ENCODE measurements at places on chromosomes 1 and 21.

GRCh38 chr21:27251752-27252151 is 284.9 kb upstream of the ADAMTS5 start:
- no peak for DNase-seq

DNA sequence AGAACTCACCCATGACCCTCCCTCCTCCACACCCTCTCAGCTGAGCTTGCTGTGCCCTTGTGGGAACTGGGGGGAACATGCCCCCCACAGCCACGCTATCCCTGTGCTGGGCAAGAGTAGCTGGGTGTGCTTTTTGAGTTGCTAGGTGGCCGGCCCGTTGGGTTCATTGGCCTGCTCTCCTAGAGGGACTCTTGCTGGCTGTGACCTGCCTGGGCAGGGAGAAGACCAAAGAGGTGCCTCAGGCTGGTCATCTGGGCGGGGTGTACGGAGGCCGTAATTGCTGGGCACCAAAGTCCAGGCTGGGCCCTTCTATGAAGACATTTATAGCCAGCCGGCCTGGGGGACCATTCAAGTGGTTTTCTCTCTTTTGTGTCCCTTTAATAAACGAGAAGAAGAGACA is 138.3 kb upstream of the ZBTB40 start:
- DNase-seq, result no peak

DNA sequence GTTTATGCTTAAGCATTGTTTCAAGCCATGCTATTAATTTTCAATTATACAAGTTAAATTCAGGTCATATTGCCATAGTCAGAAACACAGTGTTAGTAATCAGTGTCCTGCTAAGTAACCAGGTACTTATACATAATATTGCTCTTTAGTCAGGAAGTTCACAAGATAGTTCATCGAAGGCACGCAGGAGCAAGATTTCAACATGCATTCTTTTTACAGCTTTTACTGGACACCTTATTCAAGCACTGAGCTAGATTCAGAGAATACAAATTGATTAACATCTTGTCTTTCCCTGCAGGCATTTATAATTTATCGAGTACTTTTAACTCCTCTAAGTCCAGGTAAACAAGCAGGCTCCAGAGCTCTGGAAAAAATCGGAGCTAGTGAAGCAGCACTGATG is 202.3 kb upstream of the BRINP3 start:
- DNase-seq, result no peak

DNA sequence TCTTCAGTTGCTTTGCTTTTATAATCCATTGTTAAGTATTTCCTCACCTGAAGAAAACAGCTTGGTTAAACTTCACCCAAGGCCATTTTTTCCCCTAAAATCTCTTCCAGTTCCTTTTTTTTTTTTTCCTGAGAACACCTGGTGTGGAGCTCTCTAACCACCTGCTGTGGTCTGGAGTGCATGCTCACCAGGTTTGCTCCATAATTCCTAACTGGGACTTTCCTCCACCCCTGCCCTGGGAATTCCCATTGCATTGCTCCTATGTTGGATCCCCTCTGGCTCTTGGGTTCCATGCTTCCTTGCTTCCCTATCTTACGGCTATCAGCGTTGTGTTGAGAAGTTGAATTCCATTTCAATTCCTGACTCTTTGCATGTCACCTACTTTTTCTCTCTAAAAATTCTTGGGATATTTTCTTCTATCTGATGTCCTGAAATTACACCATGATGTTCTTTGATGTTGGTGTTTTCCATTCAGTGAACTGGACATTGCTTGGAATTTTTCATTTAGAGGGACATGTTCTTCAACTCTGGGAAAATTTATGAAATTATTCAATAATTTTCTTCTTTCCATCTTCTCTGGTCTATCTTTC is 19.6 kb upstream of the DYRK1A start:
- no peak for DNase-seq

GRCh38 chr1:94463056-94463764 is 45.0 kb downstream of the ABCD3 start:
- DNase-seq, result no peak

- no peak for DNase-seq
These were observed 54.9 kb downstream of the ADAMTS1 start for GRCh38 chr21:26790296-26790695.

GRCh38 chr1:172745014-172745413 is 86.1 kb downstream of the FASLG start:
- peak; percentile 89 for DNase-seq

DNA sequence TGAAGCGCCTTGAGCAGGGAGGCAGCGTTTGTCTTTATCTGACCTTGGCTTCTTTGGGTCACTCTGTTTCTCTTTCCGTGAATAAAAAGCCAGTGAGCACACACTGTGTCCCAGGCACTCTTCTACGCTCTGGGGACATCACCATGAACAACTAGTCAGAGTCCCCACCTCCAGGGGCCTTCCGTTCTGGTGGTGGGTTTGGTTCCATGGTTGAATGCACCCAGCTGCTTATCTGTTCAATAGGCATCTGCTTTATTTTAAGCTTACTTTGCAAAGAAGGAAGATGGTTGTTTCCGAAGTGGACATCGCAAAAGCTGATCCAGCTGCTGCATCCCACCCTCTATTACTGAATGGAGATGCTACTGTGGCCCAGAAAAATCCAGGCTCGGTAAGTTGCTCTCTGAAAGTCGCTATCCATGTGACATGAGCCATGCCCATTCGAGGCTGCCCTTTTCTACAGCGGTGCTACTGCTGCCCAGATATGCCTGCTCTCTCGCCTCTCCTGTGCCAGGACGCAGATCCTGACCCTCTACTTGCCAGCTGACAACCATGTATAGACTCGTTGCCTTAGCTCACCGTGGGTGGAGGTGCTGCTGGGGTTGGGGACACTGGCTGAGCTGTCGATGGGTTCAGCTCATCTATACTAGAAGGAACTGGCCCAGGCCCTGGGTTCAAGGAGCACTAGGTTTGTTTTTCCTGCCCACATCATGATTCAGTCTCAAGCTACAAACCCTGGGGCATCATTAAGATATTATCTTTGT is 5.9 kb downstream of the MX1 start:
- DNase-seq, result no peak

DNA sequence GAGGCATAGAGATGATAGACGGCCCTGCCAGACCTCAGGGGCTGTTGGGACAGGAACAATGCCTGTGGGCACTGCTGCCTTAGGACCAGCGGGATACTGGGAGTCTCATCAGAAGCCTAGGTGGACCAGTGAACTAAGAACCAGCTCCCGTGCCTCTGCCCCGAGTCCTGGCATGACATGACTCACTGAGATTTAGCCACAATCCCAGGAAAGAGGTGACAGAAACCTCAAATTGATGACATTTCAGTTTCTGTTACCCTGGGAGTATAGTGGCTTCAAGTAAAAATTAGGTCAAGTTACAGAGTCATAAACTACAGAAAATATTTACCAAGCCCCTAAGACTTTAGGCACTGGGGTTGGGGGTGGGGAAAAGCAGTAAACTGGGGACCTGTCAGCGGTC is 74.6 kb upstream of the GADD45A start:
- no peak for DNase-seq

DNA sequence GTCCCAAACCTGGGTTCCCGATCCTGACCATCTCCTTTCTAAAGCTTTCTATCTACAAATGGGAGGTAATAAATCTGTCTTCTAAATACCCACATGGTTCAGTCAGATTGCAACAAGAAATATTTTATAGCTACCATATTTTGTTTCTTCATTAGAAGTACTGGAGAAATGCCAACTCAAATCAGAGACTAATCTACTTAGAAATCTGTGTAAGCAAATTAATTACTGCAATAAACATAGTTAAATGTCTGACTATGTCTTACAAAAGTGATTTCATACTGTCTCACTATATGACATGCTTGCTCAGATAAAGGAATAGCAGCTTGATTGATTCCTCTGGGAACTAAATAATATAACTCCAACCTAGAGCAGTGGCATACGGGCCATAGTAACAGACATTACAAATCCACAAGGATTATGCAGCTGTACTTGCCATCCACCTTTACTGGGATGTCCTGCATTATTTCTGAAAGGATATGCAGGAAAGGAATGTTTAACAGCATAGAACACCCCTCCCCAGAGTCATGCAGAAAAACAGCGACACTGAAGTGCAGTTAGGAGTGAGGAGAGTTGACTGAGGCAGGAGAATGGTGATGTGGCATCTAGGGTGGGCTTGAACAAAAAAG is 80.3 kb downstream of the PCNX2 start:
- no peak for DNase-seq

GRCh38 chr1:32470431-32470830 is 5.6 kb downstream of the ZBTB8B start:
- DNase-seq, result no peak

- no peak for DNase-seq
These were observed 721 bp downstream of the C1orf54 start for GRCh38 chr1:150273311-150273710.

- DNase-seq, result no peak
These were observed 194.2 kb upstream of the FMN2 start for GRCh38 chr1:239897458-239897857.

DNA sequence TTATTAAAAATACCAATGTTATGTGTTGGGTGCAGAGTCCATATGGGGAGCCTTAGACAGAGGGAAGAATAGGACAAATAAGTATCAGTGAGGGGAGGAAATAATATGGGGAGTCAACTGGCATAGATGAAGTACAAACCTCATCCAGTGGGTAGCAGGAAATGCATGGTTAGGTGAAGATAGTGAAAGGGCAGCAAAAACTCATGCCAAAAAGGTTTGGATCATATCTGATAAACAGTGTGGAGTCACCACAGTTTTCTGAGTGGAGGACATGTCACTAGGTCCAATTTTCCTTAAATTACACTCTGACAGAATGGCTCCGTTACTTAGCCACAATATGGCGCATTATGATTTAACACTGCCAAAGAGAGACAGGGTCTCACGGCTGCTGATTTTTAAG is 10.3 kb downstream of the DUSP23 start:
- no peak for DNase-seq

DNA sequence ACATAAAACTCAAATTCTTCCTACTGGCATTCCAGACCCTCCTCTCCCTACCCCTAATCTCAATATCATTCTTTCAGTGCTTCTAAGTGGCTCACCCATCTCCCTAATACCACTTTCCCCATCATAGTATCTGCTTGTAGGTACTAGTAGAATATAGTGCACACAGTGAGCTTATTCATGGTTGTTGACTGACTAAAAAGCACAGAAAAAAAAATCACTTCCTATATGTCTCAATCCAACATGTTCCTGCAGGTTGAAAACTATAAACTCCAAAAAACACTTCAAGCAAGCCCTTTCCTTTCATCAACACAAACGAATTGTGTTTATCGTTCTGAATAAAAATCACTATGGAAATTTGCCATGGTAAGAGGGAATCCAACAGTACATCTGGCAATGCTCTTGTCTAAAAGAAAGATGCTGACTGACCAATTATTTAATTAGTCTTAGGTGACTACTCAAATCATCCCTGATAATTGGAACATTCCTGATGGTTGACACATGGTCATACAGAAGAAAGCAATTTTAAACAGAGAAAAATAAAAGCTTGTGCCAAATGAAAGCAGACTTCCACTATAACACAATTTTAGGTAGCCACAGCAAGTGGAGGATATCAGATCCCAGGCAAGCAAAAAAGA is 87.1 kb downstream of the NDUFS5 start:
- no peak for DNase-seq

GRCh38 chr1:42037161-42037560 is 116.0 kb upstream of the GUCA2B start:
- no peak for DNase-seq

GRCh38 chr1:110070671-110071242 is at the start of gene ALX3:
ALX3 (minus strand) TSS chr1:110070672; CDS start chr1:110070612, 60 bp downstream.
- DNase-seq, result peak; percentile 48

GRCh38 chr1:89363196-89363595 is 663 bp upstream of the GBP6 start:
- DNase-seq, result no peak

DNA sequence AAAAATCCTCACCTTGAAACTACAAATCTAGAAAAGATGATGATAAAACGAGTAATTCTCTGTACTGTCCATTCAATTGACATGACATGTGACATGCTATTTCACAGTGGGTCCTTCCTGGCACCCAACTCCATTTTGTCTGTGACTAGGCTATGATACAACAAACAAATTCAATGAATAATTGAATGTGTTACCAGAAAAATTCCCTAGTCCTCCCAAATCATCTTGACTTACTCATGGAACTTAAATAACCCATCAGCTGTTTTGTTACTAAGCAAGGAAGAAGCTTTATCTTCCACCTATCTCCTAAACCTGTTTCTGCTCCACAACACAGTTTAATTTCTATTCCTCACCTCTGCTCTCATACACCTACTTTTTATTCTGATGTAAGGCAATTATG is 30.4 kb downstream of the B3GALNT2 start:
- no peak for DNase-seq

DNA sequence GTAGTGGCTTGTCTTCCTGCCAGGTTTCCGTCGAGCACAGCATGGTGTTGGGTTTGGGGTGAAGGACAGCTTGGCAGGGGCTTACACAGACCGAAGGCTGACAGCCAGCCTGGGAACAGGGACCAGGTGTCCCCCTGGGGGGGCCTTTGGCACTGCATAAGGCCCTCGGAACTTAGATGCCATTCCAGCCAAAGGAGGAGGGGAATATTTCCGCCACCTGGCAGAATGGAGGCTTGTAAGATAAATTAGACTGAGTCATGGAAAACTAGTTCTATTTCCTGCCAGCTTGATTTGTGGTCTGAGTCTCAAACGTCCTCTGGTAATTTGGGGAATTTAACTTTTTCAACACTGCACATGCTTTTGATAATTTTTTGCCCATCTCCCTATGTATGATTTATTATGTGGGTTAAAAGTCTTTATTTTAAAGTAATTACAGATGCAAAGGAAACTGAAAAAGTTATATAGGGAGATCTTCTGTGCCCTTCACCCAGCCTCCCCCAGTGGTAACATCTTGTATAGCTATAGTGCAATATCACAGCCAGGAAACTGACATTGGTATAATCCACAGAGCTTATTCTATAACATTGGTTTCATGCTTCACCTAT is 11.5 kb upstream of the TMEM51 start:
- no peak for DNase-seq

DNA sequence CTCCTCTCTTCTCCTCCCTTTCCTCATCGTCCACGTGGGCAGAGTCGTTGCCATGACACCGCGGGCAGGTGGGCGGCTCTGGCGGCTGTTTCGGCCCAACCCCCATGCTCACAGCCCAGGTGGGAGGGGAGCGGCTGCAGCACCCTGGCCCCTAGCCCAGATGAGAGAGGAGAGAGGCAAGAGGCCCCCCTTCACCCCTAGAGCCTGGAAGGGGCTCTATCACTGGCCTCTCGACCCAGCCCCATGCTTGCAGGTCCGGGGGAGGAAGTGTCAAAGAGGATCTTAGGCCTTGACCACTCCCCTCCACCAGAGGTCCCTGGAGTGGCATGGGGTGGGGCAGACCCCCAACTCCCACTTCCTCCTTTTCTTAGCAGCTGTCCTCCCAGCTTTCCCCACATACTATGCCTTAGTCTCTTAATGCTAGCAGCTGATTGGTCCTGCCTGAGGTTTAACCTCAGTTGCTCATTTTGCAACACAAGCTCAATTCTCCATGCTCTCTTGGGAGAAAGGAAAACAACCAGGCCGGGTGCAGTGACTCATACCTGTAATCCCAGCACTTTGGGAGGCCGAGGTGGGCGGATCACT is 10.4 kb downstream of the DLGAP3 start:
- DNase-seq, result peak; percentile 67

DNA sequence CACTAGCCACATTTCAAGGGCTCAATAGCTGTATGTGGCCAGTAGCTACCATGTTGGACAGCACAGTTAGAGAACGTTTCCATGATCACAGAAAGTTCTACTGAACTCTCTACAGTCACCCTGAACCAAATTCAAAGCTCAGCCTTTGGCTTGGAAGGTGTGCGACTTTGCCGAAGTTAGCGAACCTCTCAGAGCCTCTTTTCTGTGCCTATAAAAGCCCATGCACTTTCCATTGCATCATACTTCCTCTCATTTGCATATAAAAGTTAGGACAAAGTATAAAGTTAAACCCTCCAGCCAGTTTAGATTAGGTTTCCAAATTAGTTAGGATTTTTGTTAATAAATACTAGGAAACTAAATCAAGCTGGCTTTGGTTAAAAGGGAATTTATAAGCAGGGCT is 4.7 kb upstream of the SLC1A7 start:
- no peak for DNase-seq
